Lung (tissue), 17 donors: ENCODE measurements at places on chromosomes 5 and 9. TPM values are rescaled to one million over a fixed set of nuclear protein-coding genes. Genes with fewer than 3 reads are reported as not detected.

Gene OTP
- not detected for total RNA-seq

DNA sequence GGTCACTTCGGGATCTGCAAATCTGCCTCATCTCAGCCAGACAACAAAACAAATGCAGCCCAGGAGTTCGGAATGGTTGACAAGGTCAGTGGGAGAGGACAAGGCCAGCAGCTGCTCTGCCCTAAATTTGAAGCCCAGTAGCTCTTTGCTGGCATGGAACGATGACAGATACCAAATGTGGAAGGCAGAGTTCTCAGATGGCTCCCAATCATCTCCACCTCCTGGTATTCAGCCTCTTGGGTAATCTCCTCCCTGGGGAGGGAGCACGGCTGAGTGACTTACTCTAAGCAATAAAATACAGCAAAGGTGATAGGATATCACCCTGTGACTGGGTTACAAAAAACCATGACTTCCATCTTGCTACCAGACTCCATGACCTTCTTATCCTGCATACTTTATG is 172.8 kb downstream of the ENTREP1 start:
- H3K36me3 ChIP-seq, result no peaks in the 10 kb centered on the region
- H3K4me3 ChIP-seq, result no peak overlapping the region
- no peaks in the 10 kb centered on the region for H3K4me1 ChIP-seq

Gene TIMD4
- not detected for total RNA-seq

Gene PPP3R2
- not detected for total RNA-seq

- peaks cover 13% of the 10 kb centered on the region for H3K27me3 ChIP-seq
- H3K36me3 ChIP-seq, result no peaks in the 10 kb centered on the region
- no peaks in the 10 kb centered on the region for H3K4me1 ChIP-seq
- H3K4me3 ChIP-seq, result no peak overlapping the region
Measured at GRCh38 chr5:137348759-137349158, 150.4 kb downstream of the SPOCK1 start.

GRCh38 chr5:127400946-127401670 is 110.5 kb downstream of the MEGF10 start:
- no peaks in the 10 kb centered on the region for H3K27me3 ChIP-seq
- H3K27ac ChIP-seq, result no peak overlapping the region
- DNase-seq, result no peak
- H3K4me1 ChIP-seq, result no peaks in the 10 kb centered on the region
- no peaks in the 10 kb centered on the region for H3K36me3 ChIP-seq

Gene PRELID1
- 43.3 TPM for total RNA-seq

GRCh38 chr9:134136118-134136995 is 475 bp downstream of the WDR5 start:
- no peaks in the 10 kb centered on the region for H3K36me3 ChIP-seq
- H3K27me3 ChIP-seq, result no peaks in the 10 kb centered on the region
- DNase-seq, result peak; percentile 11
- peaks cover 26% of the 10 kb centered on the region for H3K4me1 ChIP-seq
- H3K27ac ChIP-seq, result peak overlapping the region; percentile 66

Gene DOLPP1
- total RNA-seq, result 17.6 TPM

- no peaks in the 10 kb centered on the region for H3K36me3 ChIP-seq
- no peaks in the 10 kb centered on the region for H3K4me1 ChIP-seq
- no peak overlapping the region for H3K4me3 ChIP-seq
- H3K27me3 ChIP-seq, result no peaks in the 10 kb centered on the region
Measured at GRCh38 chr5:68554571-68555279, 339.2 kb downstream of the PIK3R1 start.

DNA sequence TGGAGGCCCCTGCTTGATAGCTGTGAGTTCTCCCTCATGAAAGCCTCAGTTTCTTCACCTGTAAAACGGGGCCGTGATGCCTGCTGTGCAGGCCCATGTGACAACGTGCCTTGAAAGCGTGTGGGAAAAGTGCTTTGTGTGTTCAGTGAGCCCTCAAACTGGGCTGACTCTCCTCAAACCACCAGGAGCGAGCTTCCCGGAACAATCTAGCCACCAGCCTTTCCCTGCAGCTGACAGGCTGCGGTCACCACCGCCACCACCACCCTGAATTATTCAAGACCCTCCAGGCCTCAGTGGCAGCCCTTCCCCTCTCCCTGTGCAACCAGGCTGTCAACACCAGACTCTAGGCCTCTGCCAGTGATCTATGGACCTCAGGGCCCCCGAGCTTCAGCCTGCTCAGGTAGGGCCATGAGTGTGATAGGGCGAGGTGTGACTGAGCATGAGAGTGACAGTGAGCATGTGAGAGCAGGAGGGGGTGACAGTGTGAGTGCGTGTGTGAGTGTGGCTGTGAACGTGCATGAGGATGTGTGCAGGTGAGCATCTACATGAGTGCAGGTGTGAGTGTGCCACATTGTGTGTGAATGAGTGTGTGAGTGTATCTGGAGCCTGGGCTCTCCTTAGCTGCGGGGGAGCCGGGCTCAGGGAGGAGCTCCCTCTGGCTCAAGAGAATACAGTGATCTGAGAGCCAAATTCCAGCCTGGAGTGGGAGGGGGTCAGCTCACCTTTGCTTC is 53.3 kb upstream of the PSD2 start:
- no peak overlapping the region for H3K4me3 ChIP-seq
- H3K27ac ChIP-seq, result no peak overlapping the region
- H3K36me3 ChIP-seq, result no peaks in the 10 kb centered on the region
- H3K4me1 ChIP-seq, result peaks cover 18% of the 10 kb centered on the region
- peaks cover 8% of the 10 kb centered on the region for H3K27me3 ChIP-seq
- no peak for DNase-seq

GRCh38 chr5:52580921-52581320 is 206.8 kb upstream of the ITGA1 start:
- DNase-seq, result no peak
- H3K27ac ChIP-seq, result no peak overlapping the region
- no peaks in the 10 kb centered on the region for H3K27me3 ChIP-seq

Gene SPATA31D4
- not detected for total RNA-seq

DNA sequence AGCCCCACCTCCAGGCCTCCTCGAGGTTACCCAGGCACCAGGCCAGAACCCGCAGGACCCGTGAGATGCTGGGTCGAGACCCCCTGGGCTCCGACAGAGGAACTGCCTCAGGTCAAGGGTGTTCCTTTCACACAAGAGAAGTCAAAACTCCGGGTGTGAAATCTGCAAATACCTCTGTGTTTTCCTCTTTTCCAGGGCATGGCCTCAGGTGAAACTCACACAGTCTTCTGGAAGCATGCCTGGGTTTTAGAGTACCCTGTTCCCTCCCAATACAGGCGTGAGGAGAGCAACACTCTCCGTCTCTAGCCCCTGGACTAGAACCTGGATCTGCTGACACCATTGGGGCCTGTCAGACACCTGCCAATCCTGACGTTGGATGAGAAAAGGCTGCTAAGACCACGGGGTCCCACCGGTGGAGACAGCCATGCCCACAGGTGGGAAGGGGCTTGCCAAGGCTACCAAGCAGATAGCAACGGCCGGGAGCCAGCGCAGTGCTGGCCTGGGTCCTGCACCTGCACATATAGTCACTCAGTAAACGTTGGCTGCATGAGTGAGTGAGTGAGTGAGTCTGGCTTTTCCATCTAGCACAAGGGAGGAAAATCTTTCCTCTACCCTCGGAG is 182.0 kb upstream of the PPP1R26 start:
- peaks cover 4% of the 10 kb centered on the region for H3K27me3 ChIP-seq
- no peak overlapping the region for H3K27ac ChIP-seq
- DNase-seq, result no peak
- H3K4me1 ChIP-seq, result no peaks in the 10 kb centered on the region

Gene PCSK1
- 2.2 TPM for total RNA-seq

DNA sequence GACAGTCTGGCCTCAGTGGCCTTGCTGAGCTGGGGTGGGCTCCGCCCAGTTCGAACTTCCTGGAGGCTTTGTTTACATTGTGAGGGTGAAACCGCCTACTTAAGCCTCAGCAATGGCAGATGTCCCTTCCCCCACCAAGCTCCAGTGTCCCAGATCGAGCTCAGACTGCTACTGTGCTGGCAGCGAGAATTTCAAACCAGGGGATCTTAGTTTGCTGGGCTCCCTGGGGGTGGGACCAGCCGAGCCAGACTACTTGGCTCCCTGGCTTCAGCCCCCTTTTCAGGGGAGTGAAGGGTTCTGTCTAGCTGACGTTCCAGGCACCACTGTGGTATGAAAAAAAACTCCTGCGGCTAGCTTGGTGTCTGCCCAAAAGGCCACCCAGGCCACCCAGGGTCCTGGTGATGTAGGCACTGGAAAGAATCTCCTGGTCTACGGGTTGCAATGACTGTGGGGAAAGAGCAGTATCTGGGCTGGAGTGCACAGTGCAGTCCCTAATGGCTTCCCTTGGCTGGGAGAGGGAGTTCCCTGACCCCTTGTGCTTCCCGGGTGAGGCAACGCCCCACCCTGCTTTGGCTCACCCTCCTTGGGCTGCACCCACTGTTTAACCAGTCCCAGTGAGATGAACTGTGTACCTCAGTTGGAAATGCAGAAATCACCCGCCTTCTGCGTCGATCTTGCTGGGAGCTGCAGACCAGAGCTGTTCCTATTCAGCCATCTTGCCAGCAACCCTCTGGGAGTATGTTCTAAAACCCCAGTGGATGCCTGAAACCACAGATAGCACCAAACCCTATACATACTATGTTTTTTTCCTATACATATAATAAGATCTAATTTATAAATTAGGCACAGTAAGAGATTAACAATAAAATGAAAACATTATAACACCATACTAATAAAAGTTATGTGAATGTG is 95.5 kb downstream of the TMEM161B start:
- peak; percentile 6 for DNase-seq
- H3K27ac ChIP-seq, result no peak overlapping the region
- H3K27me3 ChIP-seq, result no peaks in the 10 kb centered on the region
- H3K36me3 ChIP-seq, result no peaks in the 10 kb centered on the region

Gene COL5A1
- total RNA-seq, result 169 TPM

Gene RLN1
- 0.48 TPM for total RNA-seq

DNA sequence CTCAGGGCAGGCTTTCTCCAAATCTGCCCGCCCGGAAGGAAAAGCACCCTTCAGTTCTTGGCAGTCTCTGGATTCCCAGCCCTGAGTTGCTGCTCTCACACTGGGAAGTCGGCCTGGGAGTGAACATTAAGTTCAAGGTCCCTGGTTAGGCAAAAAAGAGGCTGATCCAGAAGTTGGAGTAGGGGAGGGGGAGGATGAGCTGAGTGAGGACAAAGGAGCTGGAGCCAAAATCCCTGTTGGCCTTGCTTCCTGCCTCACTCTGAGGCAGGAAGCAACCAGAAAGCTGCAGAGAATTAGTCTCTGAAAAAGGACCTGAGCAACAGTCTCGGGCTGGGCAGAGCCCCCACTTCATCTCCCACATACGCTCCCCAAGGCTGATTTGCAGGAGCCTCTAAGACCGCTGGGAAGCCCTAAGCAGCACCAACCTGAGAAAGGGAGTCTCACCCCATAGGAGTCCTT is 15.0 kb upstream of the RPS14 start:
- peak overlapping the region; percentile 67 for H3K27ac ChIP-seq
- H3K27me3 ChIP-seq, result no peaks in the 10 kb centered on the region
- H3K4me3 ChIP-seq, result no peak overlapping the region
- peak; percentile 92 for DNase-seq

Gene SLCO6A1
- not detected for total RNA-seq

- no peak overlapping the region for H3K4me3 ChIP-seq
- no peaks in the 10 kb centered on the region for H3K27me3 ChIP-seq
- H3K4me1 ChIP-seq, result no peaks in the 10 kb centered on the region
- no peak overlapping the region for H3K27ac ChIP-seq
Measured at GRCh38 chr9:122360891-122361290, 9.9 kb upstream of the PTGS1 start.

Gene ACOT12
- not detected for total RNA-seq

DNA sequence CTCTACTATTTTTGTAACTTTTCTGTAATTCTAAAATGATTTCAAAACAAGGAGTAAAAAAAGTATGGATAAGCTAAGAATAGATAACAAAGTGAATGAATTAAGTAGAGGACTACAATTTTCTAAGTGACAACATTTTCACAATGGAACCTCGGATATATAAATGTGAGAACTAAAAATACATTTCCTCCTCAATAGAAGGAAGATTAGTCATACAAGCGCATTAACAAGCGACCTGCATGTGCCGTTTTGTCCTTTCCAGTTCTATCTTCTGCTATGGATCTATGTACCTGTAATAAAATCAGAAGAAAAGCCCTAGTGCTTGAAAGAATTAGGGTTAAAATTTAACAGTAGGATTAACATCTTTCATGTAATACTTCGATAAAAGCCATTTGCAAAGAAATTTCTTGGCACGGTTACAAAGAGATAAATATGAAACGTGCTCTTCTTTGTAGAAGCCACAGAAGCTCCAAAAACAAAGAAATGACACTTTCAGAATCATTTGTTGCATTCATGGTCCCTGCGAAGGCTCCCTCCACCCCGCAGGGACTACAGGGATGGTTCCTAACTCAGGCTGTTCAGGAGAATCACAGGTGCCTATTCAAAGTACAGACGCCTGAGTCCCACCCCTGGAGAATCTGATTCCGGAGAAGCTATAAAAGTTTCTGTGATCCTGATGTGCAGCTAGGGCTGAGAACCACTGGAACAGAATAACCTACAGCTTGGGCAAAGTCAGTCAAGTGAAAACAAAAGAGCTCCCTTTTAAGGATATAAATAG is 216.6 kb upstream of the EFNA5 start:
- no peaks in the 10 kb centered on the region for H3K27me3 ChIP-seq
- no peak overlapping the region for H3K27ac ChIP-seq
- H3K36me3 ChIP-seq, result no peaks in the 10 kb centered on the region
- DNase-seq, result no peak
- H3K4me3 ChIP-seq, result no peak overlapping the region

GRCh38 chr5:169272111-169272510 is 28.8 kb downstream of the SLIT3 start:
- peaks cover 4% of the 10 kb centered on the region for H3K36me3 ChIP-seq
- H3K27me3 ChIP-seq, result no peaks in the 10 kb centered on the region

DNA sequence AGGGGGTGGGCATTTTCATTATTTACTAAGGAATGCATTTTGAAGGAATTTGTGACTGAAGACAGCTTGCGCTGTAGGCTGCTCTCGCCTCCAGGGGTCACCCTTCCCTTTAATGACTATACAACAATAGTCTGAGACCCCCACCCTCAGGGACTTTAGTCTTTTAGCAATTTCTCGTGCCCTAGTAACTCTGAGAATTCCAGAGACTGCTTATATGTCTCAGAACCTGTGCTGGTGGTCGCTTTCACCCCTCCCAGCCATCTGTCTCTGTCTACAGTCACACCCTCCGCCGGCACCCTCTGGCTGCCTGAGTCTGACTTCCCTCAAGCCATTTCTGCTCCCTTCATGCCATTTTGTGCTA is 671.4 kb downstream of the NR2F1-AS1 start:
- H3K4me3 ChIP-seq, result no peak overlapping the region
- peak; percentile 85 for DNase-seq
- H3K4me1 ChIP-seq, result no peaks in the 10 kb centered on the region
- H3K27me3 ChIP-seq, result no peaks in the 10 kb centered on the region
- no peaks in the 10 kb centered on the region for H3K36me3 ChIP-seq

Gene PCDHA1
- total RNA-seq, result not detected

DNA sequence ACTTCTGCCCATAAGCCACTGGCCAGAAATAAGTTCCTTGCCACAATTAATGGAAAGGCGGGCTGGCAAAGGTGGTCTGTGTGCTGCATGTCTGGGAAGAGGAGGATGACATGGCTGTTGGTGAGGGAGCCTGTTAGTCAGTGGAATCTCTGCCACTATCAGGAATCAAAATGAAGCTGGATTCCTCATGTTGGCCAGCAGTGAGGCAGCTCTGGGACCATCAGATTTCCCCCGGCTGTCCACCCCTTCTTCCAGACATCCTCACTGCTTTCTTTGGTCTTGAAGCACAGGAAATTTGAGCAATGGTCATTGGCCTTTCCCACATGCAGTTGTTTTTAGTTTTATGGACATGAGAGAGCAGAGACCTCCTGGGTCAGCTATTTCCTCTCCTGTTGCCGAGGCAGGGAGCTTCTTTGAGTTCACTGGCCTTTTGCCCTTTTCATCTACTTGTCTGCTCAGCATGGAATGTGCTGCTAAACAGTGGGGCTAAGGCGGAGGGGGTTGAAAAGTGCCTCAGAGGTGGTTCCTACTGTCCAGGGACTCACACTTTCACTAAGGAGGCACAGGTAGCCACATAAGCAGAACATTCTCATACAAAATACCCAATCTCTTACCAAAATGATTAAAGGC is 34.8 kb upstream of the NEURL1B start:
- no peak for DNase-seq
- no peak overlapping the region for H3K4me3 ChIP-seq
- H3K36me3 ChIP-seq, result no peaks in the 10 kb centered on the region
- H3K27me3 ChIP-seq, result no peaks in the 10 kb centered on the region
